ENCODE measurements at places on chromosomes 11 and 22.

DNA sequence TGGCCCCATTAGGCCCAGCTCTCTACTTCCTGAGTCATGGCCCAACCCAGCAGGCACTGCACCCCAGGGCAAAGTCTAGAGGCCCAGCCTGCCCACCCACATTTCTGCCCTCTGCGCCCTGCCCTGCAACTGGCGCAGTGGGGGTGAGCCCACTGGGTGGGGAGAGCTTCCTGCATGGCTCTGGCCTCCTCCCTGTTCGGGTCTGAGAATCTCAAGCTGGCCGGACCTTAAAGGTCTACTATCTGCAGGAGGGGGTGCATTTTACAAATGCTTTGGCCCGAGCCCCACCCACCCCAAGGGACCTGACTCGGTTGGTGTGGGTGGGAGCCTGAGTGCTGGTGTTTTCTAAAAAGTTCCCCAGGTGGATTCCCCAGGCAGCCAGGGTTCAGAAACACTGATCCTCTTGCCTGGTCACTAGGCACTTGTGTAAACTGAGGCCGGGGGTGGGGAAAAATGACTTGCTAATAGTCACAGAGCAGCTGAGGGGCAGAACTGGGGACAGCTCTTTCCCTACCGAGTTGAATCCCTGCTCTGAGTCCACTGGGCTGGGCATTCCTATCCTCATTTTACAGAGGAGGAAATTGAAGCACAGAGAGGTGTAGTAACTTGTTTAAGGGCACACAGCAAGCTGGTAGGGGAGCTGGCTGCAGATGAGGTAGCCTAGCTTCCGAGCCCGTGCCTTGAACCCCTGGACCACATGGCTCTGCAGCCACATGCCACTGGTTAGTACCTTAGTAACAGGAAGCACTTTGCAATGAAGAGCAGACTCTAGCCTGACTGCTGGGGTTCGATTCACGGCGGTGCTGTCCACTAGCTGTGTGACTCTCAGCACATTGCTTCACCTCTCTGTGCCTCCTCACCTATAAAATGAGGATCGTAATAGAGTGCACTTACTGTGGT is 36.3 kb downstream of the CD82 start:
- DNase-seq: no peak

DNA sequence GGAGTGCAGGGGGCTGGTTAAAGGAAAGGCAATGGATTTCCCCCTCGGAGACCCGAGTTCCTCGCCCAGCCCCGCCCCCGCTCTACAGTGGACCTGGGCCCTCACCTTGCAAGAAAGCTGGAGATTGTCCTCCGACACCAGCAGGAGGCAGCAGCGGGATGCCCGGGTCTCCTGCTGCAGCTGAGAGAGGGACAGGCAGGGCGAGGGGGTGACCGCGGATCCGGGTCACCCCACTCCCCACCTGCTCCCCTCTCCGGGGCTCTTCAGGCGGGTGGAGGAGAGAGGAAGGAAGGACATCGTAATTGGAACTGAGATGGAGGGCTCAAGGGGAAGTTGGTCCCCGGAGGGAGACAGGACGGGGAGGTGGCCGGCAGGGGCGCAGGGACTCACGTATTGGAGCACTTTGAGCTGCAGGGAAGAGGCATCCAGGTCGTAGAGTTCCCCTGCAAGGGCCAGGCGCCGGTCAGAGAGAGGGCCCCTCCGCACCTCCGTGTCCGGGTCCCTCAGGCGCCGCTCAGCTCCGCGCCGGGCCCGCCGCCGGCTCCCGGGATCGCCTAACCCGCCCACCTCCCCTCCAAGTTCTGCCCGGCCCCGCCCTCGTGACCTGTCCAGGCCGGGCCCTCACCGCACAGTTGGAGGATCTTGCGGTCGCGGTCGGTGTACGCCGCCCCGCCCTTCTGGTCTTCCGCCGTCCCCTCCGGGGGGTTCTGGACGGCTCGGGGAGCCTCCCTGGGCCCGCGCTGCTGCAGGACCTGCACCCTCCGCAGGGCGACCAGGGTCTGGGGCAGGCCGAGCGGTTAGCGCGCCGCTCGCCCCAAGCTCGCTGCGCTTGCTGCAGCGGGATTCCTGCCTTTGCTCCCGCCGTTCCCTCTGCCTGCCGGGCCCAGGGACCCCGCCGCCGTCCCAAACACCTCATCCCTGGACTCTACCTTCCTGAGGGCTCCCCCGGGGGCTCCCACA is 84.1 kb downstream of the PDE2A start:
- DNase-seq: no peak

DNA sequence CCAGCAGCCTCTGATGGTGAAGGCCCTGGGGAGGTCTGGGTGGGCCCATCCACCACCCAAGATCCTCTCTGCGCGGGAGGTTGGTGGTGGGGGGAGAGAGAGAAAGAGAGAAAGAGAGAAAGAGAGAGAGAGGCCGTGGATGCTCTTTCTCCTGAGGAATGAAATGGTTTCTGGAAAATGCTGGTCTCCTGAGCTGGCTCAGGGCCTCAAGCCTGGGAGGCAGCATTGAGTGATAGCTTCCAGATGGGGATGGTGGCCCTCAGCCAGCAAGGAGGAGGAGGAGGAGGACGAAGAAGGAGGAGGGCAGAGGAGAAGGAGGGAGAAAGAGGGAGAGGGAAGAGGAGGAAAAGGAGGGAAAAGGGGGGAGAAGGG is 4.6 kb downstream of the TSPAN32 start:
- DNase-seq: no peak

GRCh38 chr11:47280099-47280498 is 10.2 kb downstream of the MADD start:
- DNase-seq: no peak

- no peak for DNase-seq
Observed at GRCh38 chr22:19904174-19904856, 37.3 kb upstream of the COMT start.

- no peak for DNase-seq
Observed at GRCh38 chr11:111966678-111967077, 29.5 kb downstream of the DIXDC1 start.

- no peak for DNase-seq
Observed at GRCh38 chr11:72720784-72721183, 31.4 kb downstream of the ARAP1 start.

DNA sequence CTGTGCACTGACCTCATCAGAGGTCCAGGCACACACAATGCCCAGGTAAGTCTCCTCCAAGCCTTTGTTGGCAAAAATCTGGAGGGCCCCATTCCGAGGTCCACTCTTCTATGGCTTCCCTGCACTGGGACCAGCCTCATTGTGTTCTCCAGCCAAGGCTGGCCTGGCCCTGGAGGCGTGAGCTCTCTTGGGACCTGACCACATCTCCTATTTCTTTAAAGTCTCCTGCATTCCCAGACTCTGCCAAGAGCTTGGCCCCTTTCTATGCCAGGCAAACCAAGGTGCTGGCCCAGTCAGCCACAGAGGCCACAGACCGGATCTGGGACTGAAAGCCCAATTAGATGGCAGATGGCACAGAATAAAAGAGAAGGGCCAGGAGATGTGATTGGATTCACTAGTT is 55.1 kb downstream of the C11orf58 start:
- no peak for DNase-seq

DNA sequence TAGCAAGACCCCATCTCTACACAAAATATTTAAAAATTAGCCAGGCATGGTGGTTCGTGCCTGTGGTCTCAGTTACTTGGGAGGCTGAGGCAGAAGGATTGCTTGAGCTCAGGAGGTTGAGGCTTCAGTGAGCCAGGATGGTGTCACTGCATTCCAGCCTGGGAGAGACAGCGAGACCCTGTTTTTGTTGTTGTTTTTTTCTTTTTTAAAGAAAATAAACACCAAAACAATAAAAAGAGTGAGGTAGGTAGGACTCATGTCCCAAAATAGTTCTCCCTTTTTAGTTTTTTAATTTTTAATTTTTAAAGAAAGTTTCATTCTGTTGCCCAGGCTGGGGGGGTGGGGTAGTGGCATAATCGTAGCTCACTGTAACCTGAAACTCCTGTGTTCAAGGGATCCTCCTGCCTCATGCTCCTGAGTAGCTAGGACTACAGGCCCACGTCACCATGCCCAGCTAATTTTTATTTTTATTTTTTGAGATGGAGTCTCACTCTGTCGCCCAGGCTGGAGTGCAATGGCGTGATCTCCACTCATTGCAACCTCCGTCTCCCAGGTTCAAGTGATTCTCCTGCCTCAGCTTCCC is 25.5 kb upstream of the MALAT1 start:
- DNase-seq: no peak

DNA sequence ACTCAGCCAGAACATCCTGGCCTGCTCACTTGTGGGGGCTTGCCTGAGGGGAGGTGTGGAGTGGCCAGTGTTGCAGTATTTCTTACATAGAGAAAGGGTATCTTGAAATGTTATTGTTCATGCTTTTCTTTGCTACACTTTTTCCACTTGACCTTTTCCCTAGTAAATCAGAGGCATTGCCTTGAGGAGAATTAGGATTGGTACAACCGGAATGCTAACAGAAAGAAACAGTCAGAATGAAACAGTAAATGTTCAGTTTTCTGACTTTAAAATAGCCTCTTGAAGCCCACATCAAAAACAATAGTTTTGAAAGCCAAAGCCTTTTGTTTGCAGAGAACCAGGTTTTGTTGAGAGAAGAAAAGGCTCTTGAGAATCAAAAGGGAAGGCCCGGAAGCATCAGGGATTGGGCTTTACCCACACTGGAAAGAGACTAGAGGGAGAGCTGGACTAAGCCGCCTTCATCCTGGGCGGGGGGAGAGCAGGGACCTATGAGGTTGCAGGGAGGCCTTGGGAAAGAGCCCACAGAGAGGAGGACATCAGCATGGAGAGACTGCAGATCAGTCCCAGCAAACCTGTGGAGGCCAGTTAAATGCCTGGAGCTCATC is 12.4 kb downstream of the ADM start:
- no peak for DNase-seq

DNA sequence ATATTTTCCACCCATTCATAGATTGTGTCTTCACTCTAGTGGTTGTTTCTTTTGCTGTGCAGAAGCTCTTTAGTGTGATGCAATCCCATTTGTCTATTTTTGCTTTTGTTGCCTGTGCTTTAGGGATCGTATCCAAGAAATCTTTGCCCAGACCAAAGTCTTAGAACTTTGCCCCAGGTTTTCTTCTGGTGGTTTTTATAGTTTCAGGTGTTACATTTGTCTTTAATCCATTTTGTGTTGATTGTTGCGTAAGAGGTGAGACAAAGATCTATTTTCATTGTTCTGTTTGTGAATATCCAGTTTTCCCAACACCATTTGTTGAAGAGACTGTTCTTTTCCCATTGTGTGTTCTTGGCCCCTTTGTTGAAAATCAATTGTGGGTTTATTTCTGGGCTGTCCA is 6.4 kb downstream of the IL10RA start:
- DNase-seq: no peak

GRCh38 chr11:111237926-111238325 is 7.6 kb upstream of the POU2AF2 start:
- no peak for DNase-seq

DNA sequence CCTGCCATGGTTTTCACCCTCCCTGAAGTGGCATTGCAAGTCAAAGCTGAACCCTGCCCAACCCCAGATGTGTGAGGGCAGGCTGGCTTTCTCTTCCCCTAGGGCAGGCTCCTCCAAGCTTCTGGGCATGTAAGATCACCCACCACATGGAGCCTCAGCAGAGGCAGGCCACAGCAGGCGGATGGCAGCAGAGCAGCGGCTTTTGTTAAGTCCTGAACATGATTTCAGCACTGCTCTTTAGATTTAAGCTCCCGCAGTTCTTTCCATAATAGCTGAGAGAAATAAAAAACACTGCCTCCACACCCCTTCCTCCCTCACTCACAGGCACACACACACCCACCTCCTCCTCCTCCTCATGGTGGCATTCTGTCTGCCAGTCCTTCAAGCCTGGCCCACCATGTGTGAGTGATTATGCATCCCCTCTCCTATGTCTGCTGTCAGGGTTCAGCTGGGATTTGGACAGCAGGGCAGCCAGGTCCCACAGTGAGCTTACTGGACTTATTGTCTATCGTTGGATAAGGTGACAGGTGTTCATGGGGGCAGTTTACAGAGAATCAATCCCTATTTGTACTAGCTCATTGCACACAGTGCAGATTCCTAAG is 5.0 kb upstream of the NTM start:
- DNase-seq: no peak

DNA sequence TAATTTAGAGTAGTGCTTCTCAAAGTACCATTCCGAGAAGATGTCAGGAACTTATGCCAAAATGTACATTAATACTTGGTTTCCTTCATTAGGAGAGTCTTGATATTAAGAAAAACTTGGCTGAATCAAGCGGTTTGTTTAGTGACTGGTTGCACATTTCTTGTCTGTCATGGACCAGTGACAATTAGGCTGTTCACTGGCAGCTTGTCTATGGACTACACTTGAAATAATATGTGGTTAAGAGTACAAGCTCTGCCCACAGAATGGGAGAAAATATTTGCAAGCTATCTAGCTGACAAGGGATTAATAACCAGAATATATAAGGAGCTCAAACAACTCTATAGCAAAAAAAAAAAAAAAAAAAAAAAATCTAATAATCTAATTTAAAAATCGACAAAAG is 24.6 kb downstream of the COA4 start:
- DNase-seq: no peak

GRCh38 chr22:45756558-45756957 is 84.9 kb downstream of the ATXN10 start:
- no peak for DNase-seq

DNA sequence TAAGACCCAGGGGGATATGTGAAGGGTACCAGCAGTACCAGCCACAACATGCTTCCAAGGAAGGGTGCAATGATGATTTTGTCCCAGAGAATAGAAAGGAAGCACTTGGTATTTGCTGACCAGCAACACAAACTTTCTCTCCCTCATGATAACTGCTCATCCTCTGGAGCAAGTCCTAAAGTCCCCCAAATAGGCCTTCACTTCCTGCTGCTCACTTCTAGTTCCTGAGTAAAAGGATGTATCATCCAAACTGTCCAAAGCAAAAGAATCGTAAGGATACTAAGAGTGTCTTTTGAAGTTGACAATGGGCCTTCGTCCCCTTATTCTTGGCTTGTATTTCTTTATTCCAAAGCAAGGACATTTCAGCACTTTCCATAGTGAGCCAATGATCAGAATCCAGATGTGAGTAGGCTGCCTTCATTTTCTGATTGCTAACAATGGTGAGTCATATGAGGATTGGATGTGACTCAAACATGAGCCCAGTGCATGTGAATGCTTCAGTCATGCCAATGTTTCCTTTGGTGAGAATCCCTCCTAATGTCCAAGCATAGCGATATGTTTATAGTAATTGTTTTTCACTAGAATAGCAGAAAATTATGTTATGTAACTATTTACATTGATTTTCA is 243.4 kb upstream of the POU2AF2 start:
- DNase-seq: no peak

DNA sequence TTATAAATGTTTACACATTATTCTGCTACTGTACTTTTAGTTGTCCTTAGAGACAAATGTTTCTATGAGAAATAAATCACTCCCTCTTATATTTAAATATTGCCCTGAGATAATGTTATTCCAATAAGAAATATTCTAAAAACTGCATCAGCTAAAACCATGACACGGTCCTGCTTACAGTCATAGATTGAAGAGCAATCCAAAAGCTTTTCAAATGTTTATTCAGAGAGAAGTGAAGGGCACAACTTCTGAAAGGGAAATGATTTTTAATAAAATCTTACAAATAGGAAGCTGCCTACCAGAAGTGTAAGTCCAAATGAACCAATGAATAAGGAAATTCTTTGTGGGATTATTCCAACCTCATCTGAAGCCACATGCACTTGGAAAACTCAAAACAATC is 49.2 kb downstream of the STK33 start:
- no peak for DNase-seq

GRCh38 chr22:21939461-21939913 is 13.2 kb downstream of the PPM1F start:
- no peak for DNase-seq
